ENCODE measurements at places on chromosomes 1 and 21.

DNA sequence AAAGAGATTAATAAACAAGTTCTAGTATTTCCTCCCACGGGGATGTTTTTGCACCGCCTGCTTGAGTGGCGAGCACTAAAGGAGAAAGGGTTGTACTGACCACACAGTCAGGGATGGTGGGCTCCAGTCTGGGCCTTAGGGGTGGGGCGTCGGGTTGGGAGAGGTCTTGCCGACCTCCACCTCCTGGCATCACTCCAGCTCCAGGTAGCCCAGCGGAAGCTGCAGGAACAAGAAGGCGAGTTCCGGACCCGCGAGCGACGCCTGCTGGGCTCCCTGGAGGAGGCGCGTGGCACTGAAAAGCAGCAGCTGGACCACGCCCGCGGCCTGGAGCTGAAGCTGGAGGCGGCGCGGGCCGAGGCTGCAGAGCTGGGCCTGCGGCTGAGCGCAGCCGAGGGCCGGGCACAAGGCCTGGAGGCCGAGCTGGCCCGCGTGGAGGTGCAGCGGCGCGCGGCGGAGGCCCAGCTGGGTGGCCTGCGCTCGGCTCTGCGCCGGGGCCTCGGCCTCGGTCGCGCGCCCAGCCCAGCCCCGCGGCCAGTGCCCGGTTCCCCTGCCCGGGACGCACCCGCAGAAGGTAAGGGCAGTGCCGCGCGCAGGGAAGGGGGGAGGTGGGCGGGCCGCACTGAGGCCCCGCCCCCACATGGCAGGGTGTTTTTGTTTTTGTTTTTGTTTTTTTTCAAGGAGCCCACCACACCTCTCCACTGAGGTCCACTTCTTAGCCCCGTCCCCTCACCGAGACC lies 19.7 kb downstream of the MFAP2 start:
- DNase-seq: peak; percentile 73

- DNase-seq: no peak
Measured at GRCh38 chr1:21311016-21311415, 20.8 kb upstream of the ECE1 start.

- no peak for DNase-seq
Measured at GRCh38 chr1:1377540-1378205, 2.7 kb upstream of the AURKAIP1 start.

- DNase-seq: no peak
Measured at GRCh38 chr1:191541758-191542157, 616.5 kb upstream of the RGS18 start.

Data from effector CD4-positive, alpha-beta T cell (primary cell).